ENCODE measurements at places on chromosomes 2 and 18.

DNA sequence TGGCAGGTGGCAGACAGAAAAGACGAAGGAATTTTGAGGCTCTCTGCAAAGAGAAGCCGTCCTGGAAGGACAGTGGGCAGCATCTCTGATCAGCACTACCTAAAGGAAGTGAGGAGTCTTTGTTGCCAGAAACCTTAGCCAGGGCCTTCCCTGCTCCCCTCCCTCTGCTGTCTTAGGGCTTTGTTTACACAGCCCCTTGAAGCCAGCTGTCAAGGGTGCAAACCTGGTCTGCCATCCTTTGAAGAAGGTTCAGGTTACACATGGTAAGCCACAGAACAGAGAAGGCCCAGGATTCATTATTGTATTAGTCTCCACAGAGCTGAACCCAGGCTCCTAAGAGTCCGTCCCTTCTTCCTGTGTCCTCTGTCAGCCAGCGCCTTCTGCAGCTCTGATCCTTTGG, 356.7 kb downstream of the TGIF1 start:
- DNase-seq, result no peak

DNA sequence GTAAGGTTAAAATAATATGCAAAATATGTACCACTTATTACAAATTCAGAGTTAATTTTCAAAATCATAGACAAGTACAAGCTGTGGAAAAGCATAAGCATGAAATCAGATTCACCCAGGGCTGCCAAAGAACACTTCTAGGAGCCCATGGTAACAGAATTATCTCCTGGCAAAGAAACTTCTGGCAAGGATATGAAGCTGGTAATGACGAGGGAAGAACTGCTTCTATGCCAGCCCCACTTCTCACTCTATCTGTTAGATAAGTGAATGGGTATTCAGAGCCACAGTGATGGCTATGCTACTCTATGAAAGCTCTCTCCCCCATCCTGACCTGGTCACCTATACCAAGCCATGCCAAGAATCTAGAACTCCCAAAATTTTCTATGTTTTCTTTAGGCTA, 36.9 kb upstream of the PDE1A start:
- DNase-seq, result no peak

DNA sequence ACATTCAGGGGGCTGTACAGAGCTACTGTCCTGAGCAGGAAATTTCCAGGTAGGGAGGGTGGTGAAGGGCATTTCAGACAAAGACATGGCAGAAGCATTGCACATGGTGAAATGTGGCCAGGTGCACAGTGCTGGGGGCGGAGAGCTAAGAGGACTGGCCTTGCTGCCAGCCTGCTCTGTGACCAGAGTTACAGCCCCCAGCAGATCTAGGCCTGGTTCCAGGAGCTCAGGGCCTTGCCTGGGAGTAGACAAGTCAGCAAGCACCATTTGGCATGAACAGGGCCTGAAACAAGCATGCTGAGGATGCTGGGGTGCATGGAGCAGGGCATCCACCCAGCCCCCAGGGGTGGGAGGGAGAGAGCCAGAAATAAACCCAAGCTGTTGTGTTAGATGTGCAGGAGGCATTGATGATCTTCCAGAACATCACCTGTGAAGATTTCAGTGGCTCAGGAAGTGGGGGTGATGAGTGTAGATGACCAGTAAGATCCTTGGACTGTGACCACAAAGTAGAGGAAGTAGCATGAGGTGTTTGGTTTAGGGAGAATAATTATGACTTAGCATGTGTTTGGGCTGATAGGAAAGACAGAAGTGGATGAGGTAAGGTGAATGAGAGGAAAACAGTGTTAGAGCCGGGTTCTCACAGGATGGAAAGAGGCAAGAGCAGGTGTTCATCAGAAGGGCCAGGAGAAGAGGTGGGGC, 61.1 kb downstream of the COA5 start:
- no peak for DNase-seq

GRCh38 chr2:54952425-54952824, 97.8 kb downstream of the RTN4 start:
- DNase-seq, result no peak

- no peak for DNase-seq
Measured at GRCh38 chr2:163974766-163975165, 239.0 kb upstream of the FIGN start.

- DNase-seq, result no peak
Measured at GRCh38 chr2:61151436-61151835, 10.6 kb upstream of the C2orf74 start.

GRCh38 chr18:74290794-74291471, 830 bp downstream of the CYB5A start:
- DNase-seq, result peak; percentile 71

GRCh38 chr2:63849381-63850203, 7.9 kb downstream of the UGP2 start:
- DNase-seq, result peak; percentile 64

DNA sequence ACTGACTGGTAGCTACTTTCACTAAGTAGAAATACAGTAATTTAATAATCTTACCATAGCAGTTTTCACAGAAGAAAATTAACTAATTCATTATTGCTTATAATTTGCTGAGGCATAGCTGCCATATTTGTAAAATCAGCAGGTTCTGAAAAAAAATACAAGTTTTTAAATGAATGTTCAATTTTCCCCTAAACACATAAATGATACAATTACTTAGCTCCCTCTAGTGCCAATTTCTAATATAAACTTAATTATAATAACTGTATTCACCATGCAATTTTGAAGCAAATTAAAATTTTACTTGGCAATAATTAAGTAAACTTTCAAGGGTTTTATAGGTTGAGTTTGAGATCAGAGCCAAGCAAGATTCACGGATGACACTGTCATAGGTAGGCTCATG, 1321.6 kb upstream of the ACVR2A start:
- DNase-seq, result no peak

- DNase-seq, result no peak
Measured at GRCh38 chr2:206855585-206856433, 83.5 kb upstream of the CPO start.

DNA sequence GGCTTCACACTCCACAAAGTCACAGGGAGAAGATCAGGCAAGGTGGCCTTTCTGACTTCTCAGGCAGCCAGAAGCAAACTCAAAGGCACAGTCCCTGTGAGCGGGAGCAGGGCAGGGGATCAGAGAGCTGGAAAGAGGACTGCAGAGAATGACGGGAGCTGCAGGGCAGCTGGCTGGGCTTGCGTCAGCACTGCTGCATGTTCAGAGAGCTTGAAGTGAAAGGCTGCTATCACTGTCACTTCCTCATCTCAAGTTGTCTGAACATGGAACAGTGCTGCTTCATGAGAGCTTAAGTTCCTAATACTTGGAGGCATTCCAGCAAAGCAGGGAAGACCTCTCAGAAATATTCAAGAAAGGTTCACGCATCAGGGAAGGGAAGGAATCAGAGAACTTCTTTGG, 20.4 kb downstream of the TGFBRAP1 start:
- DNase-seq, result no peak

DNA sequence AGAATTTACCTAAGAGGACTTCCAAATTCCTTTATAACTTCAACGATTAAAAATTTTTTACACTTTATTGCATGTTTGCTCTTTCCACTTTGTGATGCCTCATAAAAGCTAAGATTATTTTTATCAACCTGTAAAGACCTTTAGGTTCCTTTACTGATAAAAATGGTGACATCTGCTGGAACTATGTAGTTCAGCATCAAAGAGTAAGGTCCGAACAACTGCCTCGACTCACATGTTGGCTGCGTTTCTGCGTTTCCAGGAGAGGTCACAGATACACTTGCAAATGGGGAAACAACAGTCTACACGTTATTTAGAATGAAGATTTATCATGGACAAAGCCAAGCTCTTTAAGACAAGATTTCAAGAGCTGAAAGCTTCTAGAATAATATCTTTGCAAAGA, 18.8 kb upstream of the TMX3 start:
- DNase-seq, result no peak

- peak; percentile 39 for DNase-seq
Measured at GRCh38 chr2:222610746-222611145, 45.1 kb downstream of the FARSB start.

DNA sequence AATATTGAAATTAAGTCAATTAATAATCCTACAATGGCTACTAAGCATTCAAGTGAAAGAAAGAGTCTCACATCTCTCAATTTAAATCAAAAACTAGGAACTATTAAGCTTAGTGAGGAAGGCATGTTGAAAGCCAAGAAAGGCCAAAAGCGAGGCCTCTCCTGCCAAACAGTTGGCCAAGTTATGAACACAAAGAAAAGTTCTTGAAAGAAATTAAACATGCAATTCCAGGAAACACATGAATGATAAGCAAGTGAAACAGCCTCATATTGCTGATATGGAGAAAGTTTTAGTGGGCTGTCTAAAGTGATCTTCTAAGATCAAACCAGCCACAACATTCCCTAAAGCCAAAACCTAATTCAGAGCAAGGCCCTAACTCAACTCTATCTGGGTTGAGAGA, 11.8 kb downstream of the RDH14 start:
- no peak for DNase-seq

GRCh38 chr18:72721330-72721729, 146.5 kb downstream of the NETO1 start:
- no peak for DNase-seq

- DNase-seq, result no peak
Measured at GRCh38 chr18:69980982-69981804, 33.5 kb upstream of the CD226 start.

GRCh38 chr2:234494361-234495250, 2.3 kb downstream of the ARL4C start:
- peak; percentile 84 for DNase-seq

- DNase-seq, result peak; percentile 34
Measured at GRCh38 chr2:112630268-112630667, 15.5 kb upstream of the SLC20A1 start.

GRCh38 chr18:11518788-11519685, 90.4 kb upstream of the SLC35G4 start:
- DNase-seq, result peak; percentile 86

DNA sequence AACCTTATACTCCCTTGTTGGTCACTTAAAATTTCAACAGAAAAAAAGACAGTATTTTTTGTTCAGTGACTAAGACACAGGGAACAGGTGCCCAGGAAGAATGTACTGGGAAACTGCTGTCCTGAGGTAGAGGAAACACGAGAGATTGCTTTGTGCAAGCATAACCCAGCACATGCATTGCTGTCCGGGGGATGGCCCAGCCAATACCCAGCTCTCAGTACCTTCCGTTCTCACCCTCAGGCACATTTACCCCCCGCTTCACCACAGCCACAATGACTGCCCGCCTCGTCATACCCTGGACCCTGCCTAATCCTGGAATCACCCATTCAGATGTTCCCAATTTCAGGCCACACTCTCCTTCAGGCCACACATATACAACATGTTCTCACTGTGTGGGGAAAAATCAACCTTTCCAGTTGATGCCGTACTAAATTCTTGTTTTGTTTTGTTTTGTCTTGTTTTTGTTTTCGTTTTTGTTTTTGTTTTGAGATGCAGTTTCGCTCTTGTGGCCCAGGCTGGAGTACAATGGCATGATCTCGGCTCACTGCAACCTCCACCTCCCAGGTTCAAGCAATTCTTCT, 140.7 kb downstream of the ESCO1 start:
- DNase-seq, result no peak

Measured in neural progenitor cell (in vitro differentiated cells).